H9 (cell line): ENCODE measurements at places on chromosomes 7 and 10.
A peak's percentile ranks its signal among the peaks of the same experiment; 100 is the strongest.

- peak; percentile 43 for DNase-seq
Observed at GRCh38 chr10:111142092-111142768, 65.4 kb downstream of the ADRA2A start.

GRCh38 chr10:6920072-6921019 lies 340.3 kb upstream of the PRKCQ start:
- peak; percentile 84 for DNase-seq

DNA sequence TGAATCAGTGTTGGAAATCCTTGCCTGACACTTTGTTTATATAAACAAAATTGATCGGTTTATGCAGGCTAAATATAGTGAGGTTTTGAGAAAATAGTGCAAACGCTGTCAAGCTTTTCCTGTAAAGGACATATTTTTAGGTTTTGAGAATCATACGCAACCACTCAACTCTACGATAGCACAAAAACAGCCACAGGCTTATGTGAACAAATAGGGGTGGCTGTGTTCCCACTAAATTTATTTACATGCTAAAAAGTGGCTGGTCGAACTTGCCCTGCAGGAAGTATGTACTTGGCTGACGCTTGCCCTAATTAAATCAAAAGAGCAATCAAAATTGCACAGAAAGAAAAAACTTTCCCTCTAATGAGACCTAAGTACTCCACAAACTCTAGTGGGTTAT lies 234.7 kb upstream of the CACNA2D1 start:
- DNase-seq: no peak

DNA sequence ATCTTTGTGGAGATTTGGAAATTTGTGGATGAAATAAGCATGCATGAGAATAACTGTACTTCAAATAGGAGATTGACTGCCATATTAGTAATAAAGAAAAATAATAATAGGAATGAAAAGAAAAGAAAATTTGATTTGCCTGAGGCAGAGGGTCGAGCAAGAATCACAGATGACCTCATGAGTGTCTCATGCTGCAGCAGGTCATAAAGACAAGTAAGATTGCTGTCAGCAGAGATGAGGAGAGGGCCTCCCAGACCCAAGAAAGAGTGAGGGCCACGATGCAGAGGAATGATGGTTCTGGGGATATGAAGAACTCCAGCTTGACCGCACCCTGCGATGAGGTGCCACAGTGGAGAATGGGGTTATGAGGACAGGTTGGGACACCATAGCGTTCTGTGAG lies 39.2 kb downstream of the TOMM7 start:
- no peak for DNase-seq

- DNase-seq: no peak
Observed at GRCh38 chr7:141103847-141104429, 30.1 kb downstream of the TMEM178B start.

GRCh38 chr7:83655951-83656556 lies 7.1 kb upstream of the SEMA3E start:
- DNase-seq: no peak

- no peak for DNase-seq
Observed at GRCh38 chr10:6583447-6583846, 3.4 kb upstream of the PRKCQ start.

- no peak for DNase-seq
Observed at GRCh38 chr7:76244781-76245391, 43.2 kb downstream of the SRRM3 start.

DNA sequence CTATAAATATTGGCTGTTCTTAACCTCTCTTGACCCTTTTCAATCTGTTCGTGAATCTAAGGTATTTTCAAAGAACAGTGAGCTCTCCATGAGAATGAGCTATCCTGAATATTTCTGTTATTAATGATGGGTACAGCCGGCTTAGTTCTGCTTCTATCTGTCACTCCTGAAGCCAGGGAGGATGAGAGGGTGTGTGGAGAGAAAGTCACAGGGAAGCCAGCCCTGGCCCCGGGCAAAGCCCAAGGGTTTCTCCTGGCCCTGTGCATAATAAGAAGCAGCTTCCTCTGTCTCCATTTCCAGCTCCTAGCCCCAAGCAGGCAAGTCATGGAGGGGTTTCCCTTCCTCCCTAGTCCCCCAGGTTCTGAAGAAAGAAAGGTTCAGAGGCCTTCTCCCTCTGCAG lies 151.1 kb downstream of the KCNMA1 start:
- no peak for DNase-seq

DNA sequence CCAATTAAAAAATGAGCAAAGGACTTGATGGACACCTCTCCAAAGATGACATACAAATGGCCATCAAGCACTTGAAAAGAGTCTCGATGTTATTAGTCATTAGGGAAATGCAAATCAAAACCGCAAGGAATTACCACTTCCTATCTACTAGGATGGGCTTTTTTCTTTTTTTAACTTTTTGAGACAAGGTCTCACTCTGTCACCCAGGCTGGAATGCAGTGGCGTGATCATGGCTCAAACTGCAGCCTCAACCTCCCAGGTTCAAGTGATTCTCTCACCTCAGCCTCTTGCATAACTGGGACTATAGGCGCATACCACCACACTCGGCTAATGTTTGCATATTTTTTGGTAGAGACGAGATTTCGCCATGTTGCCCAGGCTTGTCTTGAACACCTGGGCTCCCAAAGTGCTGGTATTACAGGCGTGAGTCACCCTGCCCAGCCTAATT lies 13.6 kb downstream of the NKX1-2 start:
- DNase-seq: no peak

DNA sequence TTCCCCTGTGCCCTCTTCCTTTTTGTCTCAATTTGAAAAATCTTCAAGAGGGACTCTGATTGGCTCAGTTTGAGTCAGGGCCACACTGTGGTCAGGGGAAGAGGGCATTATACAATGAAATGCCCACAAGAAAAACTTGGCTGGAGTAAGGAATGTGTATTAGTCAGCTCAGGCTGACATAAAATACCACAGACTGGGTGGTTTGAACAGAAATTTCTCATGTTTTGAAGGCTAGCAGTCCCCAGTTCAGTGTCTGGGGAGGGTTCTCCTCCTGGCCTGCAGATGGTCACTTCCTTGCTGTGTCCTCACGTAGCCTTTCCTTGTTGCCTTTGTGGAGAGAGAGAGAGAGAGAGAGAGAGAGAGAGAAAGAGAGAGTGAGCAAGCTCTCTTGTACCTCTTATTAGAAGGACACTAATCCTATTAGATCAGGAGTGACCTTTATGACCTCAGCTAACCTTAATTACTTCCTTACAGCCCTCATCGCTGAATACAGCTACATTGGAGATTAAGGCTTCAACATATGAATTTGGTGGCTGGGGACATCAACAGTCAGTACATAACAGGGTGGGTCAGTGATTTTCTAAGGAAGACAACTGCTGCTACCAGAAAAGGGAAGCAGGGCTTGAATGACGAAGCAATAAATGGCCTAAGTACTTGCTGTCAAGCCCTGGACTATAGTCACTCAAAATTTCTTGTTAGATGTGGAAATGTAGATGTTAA lies 25.8 kb upstream of the FAM13C start:
- no peak for DNase-seq

GRCh38 chr10:126199221-126199998 lies 188.9 kb downstream of the ADAM12 start:
- no peak for DNase-seq

DNA sequence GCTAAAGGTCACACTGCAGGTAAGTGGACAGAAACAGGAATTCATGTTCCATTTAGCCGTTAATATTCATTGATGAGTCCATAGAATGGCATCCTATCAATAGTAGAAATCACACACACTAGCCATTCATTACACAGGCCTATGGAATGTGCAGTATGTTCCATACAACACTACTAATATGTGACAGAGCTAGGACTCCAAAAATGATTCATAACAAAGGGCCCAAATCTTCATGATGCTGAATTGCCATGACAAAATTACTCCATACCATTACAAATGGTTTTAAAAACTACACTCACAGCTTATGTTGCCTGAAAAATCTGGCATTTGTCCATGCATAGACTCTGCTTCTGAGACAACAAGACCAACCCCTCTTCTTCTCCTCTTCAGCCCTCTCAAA lies 549.1 kb downstream of the XPNPEP1 start:
- no peak for DNase-seq
